ENCODE measurements at places on chromosomes 7 and 10.

GRCh38 chr7:22581099-22581498 is 81.1 kb upstream of the STEAP1B start:
- no peaks in the 10 kb centered on the region for H3K27me3 ChIP-seq
- no peak overlapping the region for H3K4me3 ChIP-seq
- no peak overlapping the region for H3K27ac ChIP-seq
- no peaks in the 10 kb centered on the region for H3K36me3 ChIP-seq
- H3K4me1 ChIP-seq = peaks cover 29% of the 10 kb centered on the region
- DNase-seq = no peak

DNA sequence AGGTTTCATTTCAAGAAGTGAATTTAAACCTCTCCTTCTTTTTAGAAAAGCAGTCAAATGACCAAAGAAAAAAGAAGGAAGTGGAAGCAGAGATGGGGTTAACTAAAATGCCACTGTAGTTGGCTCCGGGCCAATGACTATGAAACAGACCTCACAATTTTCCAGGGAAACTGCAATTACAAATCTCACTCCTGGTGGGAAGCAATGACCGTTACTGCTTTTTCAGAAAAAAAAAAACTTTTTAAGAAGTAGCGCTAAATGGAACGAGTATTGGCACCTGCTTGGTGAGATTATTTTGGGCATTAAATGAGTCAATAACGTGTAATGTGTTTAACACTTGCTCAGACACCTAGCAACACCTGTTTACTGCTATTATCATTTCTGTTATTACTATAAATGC is 1.2 kb downstream of the SFRP4 start:
- no peaks in the 10 kb centered on the region for H3K36me3 ChIP-seq
- H3K4me1 ChIP-seq = no peaks in the 10 kb centered on the region
- DNase-seq = no peak
- no peaks in the 10 kb centered on the region for H3K27me3 ChIP-seq

DNA sequence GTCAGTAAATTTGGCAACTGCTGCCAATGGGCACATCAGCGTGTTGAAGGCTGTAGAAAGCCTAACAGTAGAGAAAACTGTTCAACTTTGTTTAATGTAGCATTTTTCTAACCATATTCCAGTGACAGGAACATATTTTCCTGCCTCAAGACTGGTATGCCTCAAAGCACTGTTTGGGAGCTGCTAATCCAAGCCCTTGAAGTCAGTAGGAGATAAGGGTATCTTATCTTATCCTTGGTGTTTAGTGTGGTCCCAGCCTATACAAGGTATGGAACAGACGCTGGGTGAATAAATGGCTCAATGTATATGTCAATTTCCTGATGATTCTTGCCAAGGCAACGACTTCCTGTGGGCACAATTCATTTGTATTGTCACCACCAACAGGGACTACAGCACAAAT is 97.5 kb upstream of the CREB5 start:
- DNase-seq = no peak
- H3K36me3 ChIP-seq = no peaks in the 10 kb centered on the region
- no peaks in the 10 kb centered on the region for H3K4me1 ChIP-seq
- no peak overlapping the region for H3K4me3 ChIP-seq
- no peak overlapping the region for H3K27ac ChIP-seq
- H3K27me3 ChIP-seq = no peaks in the 10 kb centered on the region

DNA sequence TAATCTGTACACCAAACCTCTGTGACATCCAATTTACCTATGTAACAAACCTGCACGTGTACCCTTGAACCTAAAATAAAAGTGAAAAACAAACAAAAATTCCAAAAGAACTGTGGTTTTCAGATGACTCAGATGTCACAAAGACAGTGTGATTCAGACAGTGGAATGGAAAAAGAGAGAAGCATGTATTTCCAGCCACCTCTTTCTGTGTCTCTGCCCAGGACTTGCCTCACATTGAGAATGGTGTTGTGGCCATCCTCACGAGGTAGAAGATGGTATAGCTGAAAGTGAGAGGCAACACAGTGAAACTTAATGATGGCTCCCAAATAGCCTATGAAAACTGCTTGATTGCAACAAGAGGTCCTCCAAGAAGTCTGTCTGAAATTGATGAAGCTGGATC is 78.0 kb downstream of the ARL5B start:
- H3K36me3 ChIP-seq = no peaks in the 10 kb centered on the region
- H3K27ac ChIP-seq = no peak overlapping the region
- no peaks in the 10 kb centered on the region for H3K27me3 ChIP-seq
- no peaks in the 10 kb centered on the region for H3K4me1 ChIP-seq
- no peak overlapping the region for H3K4me3 ChIP-seq
- no peak for DNase-seq

DNA sequence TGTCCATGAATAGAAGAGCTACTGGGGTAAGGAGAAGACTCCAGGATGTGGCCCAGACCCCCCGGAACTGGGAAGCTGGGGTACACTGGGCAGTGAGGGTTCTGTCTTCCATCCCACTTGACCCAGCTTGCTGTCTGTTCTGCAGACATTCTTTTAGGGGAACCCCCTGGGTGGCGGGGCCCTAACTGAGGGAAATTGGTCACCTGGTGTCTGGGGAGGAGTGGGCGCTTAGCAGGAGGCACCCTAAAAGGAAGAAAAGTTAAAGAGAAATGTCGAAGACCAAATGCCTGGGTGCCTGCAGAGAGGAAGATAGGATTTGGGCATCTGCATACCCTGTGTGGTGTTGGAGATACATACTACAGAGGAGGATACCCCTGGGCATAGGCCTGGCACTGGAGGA is 1.0 kb downstream of the AP1S1 start:
- DNase-seq = no peak
- peak overlapping the region; percentile 95 for H3K4me3 ChIP-seq
- peaks cover 23% of the 10 kb centered on the region for H3K36me3 ChIP-seq
- no peaks in the 10 kb centered on the region for H3K4me1 ChIP-seq
- no peak overlapping the region for H3K27ac ChIP-seq

DNA sequence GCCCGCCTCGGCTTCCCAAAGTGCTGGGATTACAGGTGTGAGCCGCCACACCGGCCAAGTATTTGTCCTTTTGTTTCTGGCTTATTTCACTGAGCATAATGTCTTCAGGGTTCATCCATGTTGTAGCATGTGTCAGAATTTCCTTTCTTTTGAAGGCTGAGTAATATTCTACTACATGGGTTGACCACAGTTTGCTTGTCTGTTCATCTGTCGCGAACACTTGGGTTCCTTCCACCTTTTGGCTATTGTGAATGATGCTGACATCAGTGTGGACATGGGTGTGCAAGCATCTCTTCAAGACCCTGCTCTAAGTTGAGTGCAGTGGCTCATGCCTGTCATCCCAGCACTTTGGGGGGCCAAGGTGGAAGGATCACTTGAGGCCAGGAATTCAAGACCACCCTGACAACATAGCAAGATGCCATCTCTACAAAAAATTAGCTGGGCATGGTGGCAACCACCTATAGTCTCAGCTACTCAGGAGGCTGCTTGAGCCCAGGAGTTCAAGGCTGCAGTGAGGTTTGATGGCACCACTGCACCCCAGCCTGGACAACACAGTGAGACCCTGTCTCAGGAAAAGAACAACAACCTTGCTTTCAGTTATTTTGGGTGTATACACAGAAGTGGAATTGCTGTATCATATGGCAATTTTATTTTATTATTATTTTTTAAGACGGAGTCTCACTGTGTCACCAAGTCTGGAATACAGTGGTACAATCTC is 17.0 kb downstream of the CHST12 start:
- DNase-seq = no peak
- H3K36me3 ChIP-seq = no peaks in the 10 kb centered on the region
- no peak overlapping the region for H3K4me3 ChIP-seq
- no peak overlapping the region for H3K27ac ChIP-seq
- no peaks in the 10 kb centered on the region for H3K4me1 ChIP-seq

GRCh38 chr7:69932034-69932628 is 333.9 kb downstream of the AUTS2 start:
- H3K4me1 ChIP-seq = no peaks in the 10 kb centered on the region
- H3K27ac ChIP-seq = no peak overlapping the region
- H3K36me3 ChIP-seq = no peaks in the 10 kb centered on the region
- H3K27me3 ChIP-seq = no peaks in the 10 kb centered on the region

DNA sequence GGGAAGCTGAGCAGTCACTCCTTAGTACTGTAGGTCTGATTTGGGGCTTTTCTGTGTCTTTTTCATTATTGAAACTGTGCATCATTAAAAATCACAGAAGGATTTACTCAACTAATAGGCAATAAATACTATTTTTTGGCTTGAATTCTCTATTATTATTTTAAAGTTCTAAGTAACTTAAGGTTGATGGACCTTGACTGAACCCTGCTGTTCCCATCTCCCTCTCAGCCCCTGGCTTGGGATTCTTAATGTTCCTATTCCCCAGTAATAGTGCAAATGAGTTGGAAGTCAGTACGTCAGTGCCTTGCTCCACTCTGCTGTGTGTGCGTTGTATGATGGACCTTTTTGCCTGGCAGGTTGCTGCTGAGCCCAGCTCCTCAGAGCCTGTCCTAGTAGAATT is 166.3 kb downstream of the SND1 start:
- no peak overlapping the region for H3K4me3 ChIP-seq
- H3K27ac ChIP-seq = no peak overlapping the region
- no peaks in the 10 kb centered on the region for H3K4me1 ChIP-seq
- no peak for DNase-seq
- H3K27me3 ChIP-seq = no peaks in the 10 kb centered on the region

DNA sequence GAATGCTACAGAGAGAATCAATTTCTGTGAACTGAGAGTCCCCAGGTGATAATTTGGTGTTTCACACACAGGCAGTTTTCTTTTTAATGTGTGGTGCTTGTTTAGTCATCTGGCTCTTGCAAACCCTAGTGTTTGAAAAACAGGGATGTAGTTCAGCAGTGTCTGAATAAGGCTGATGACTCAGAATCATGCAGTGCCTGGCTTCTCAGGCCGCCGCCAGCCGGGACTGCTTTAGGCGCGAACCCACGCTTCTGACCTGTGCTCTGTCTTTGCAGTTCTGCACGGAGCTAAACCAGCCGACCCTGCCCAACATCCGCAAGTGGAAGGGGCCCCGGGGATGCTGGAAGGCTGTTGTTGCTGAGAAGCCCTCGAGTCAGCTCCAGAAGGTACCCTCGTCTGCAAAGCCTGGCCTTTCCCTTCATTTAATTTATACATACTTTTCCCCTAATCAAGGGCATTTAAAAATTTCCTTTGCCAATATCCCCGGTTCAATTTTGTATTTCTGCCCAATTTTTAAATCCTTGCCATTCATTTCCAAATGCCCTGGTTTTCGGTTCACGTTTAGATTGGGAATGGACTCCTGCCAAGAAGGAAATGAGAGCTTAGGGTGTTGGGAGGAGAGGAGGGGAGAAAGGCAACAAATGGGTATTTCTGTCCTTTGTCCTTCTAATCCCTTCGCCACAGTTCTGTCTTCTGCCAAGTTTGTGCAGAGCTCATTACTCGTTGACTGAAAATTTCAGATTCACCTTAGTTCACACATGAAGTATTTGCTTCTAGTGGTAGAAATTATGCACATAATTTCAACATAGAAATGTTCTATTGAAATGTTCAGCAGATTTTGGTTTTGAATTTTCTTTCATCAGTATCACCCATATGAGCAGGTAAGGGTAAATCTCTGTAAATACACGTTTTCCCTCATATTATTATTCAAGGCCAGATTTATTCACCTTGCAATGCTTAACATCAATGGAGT is 108.5 kb upstream of the ANLN start:
- H3K27me3 ChIP-seq = no peaks in the 10 kb centered on the region
- no peaks in the 10 kb centered on the region for H3K36me3 ChIP-seq
- no peak overlapping the region for H3K27ac ChIP-seq
- no peak overlapping the region for H3K4me3 ChIP-seq

DNA sequence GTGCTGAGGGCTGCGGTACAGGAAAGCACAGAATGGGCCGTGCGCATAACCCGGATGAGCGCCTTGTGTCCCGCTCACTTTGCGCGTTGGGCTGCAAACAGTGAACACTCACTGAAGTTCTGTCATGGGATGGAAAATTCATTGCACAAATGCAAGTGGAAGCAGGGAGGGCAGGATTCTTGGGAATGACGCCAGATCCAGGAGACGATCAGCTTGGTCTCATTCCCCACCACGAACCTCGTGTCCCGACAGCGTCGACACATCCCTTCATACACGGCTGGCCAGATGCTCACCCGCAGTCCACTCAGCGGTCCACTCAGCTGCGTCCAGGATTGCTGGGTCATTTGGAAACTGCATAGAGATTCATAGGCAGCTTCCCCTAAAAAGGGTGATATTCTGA is 607.1 kb downstream of the SDK1 start:
- H3K36me3 ChIP-seq = no peaks in the 10 kb centered on the region
- H3K27ac ChIP-seq = no peak overlapping the region
- H3K4me3 ChIP-seq = no peak overlapping the region
- DNase-seq = no peak
- no peaks in the 10 kb centered on the region for H3K27me3 ChIP-seq

DNA sequence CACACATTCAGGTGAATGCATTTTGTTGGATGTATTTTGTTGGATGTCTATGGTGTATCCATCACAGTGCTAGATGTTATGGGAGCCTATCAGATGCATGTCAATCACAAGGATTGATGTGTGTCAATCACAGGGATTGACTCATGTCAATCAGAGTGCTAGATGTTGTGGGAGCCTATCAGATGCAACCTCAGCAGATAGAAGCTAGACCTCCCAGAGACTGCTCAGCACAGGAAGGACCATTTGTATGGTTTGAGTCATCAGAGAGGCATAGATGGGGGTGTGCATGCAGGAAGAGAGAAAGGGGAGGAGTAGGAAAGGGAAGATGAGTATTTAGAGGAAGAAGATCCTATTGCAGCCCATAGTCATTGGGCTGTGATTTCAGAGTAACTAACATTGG is 48.3 kb upstream of the PITRM1 start:
- no peaks in the 10 kb centered on the region for H3K4me1 ChIP-seq
- H3K27ac ChIP-seq = no peak overlapping the region
- no peaks in the 10 kb centered on the region for H3K36me3 ChIP-seq
- no peak for DNase-seq
- H3K27me3 ChIP-seq = no peaks in the 10 kb centered on the region
- no peak overlapping the region for H3K4me3 ChIP-seq

DNA sequence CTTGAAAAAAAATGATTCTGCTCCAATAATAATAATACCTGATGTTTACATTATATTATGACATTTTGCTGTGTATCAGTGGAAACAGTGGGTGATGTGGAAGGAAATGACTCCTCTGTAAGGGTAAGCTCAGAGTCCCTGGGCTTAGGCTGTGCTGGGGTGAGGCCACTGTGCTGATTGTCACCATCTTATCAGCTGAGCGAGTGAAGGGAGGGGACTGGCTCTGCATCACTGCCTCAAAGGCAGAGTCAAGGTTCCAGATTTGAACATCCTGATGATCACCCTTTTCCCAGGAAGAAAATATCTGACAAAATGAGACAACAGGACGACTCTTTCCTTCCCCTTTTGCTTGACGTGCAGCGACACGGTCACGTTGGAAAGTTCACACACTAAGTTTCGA is 24.0 kb upstream of the HABP2 start:
- no peaks in the 10 kb centered on the region for H3K4me1 ChIP-seq
- H3K36me3 ChIP-seq = no peaks in the 10 kb centered on the region
- no peaks in the 10 kb centered on the region for H3K27me3 ChIP-seq
- H3K4me3 ChIP-seq = no peak overlapping the region
- DNase-seq = no peak

DNA sequence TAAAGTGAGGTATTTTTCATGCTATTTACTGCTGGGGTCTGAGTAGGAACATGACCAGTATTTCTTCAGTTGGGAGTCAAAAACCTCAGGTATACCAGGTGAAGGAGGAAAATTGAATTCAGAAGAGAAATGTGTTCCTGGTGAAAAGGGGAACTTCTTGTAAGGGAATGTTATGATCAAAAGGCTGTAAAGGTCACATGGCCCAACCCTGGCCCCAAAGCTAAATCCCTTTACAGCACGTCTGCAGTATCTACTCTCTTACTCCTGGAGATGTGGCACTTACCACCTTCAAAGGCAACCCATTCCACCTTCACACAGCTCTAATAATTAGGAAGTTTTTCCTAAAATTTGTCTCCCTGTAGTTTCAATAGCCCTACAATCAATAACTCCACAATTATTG is 15.2 kb downstream of the PIK3AP1 start:
- H3K27ac ChIP-seq = no peak overlapping the region
- no peak for DNase-seq
- no peak overlapping the region for H3K4me3 ChIP-seq

Data from right atrium auricular region (tissue), 2 donors.